AG10803 (cell line): ENCODE measurements at places on chromosomes 11 and 22.

- peak; percentile 65 for DNase-seq
Measured at GRCh38 chr11:100855466-100856067, 168.5 kb downstream of the ARHGAP42 start.

DNA sequence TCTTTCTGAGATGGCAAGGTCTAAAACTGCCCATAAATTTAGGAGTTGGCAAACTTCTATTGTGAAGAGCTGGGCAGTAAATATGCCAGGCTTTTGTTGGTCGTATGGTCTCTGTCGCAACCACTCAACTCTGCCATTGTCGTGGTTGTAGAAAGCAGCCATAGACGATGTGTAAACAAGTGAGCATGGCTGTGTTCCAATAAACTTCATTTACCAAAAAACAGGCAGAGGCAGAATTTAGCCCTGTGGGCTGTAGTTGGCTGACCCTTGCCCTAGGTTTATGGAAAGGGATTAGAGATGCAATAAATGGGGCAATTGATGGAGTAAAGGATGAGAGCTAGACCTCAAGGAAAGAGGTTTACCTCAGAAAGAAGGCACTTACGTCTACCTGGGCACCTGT is 17.6 kb downstream of the YPEL4 start:
- no peak for DNase-seq

GRCh38 chr11:62882431-62882749 is 1.7 kb downstream of the SLC3A2 start:
- no peak for DNase-seq

DNA sequence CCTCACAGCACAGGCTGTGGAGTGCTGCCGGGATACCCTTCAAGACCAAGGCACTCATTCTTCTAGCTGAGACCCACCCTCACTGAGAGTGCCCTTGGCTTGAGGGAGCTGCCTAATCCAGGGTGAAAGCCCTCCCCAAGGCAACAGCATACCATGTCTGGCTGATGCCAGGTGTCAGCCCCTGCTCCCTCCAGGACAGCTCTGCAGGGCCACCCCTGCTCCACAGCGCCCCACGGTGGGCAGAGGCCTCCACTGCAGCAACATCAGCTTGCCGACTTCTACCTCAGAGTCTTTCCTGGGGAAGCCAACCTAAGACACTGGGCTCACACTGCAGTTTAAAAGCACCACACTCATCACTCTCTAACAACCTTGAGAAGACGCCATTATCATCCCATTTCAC is 29.0 kb downstream of the TTLL1 start:
- DNase-seq, result no peak

DNA sequence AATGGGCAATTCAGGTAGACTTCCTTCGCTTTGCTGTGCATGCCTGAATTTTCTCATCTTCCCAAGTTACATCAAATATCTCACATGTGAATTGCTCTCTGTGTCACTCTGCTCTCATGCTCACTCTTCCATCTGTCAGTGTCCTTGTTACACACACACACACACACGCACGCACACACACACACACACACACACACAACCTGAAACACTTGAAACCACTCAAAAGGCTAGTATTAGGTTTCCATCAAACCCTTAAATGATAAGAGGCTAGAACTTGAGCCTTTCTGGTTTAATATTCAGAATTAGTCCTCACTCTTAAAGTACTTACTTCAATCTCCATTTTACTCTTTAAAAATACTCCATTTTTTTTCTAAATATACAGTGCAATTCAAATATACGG is 282.4 kb downstream of the C11orf87 start:
- no peak for DNase-seq

GRCh38 chr22:22925805-22926369 is 38.3 kb downstream of the IGLL5 start:
- no peak for DNase-seq

GRCh38 chr11:32893093-32893342 is 407 bp downstream of the QSER1 start:
- no peak for DNase-seq

GRCh38 chr11:64659417-64660144 is 63.4 kb downstream of the NRXN2 start:
- peak; percentile 96 for DNase-seq

DNA sequence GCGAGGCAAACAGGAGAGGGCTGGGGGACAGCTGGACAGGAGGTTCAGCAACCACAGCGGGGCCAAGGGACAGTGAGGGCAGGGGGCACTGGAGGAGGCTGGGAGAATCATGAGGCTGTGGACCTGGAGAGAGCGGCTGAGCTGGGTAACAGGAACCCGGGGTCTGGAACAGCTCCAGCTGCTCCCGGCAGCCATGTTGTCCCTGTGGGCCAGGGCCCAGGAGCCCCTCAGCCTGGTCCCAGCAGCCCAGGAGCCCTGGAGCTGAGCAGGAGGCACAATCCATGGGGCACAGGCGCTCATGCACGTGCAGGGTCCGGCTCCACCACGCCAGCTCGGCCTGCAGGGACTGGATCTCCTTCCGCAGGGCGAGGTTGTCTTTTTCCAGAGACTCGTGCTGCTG is 7.4 kb downstream of the BATF2 start:
- no peak for DNase-seq

DNA sequence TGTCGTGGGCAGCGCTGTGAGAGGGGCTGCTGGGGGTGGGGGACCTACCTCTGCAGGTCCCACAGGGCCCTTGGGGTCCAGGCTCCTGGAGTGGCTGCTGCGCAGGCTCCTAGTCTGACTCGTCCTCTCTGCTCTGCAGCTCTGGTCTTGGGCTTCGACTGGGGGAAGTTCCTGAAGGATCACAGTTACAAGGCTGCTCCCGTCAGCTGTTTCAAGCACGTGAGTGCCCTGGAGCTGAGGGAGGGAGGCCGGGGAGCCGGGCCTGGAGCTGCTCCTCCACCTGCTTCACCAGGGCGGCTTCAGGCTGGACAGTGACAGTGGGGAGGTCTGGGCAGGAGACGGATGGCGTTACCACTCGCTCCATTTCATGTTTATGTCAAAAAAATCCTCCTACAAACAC is 11.9 kb downstream of the L3MBTL2 start:
- no peak for DNase-seq

- DNase-seq, result peak; percentile 77
Measured at GRCh38 chr11:94602430-94603372, 35.5 kb downstream of the PIWIL4 start.

DNA sequence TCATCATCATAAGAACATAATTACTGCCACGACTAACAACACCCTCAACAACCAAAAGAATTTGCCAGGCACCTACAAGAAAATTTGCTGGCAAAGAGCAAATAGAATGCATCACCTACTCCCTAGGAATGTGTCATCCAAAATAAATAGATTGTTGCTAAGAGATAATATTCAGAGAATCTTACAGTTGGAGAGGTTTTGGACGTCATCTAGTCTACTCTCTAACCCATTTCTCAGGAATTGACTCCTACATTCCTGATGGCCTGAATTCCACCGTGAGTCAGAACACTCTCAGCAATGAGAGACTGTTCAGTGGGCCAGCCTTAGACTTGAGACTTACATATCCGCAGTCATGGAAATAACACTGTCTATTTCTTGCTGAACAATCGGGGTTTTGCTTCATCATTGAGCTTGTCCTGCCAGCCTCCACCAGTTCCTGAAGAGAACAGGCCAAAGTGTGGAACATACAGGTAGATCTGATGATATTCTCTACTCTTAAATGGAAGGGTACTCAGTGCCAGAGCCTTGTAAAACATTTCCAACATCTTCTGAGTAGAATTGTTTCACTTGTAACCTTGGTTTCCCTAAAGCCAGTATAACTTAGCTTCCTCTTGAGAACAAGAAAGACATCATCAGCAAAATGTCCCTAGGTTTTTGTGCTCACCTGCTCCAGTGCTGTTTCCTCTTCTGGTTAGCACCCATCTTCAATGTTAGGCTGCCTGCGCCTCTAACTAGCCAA is 8.3 kb downstream of the KIRREL3 start:
- DNase-seq, result peak; percentile 100

- no peak for DNase-seq
Measured at GRCh38 chr11:96287822-96288439, 55.1 kb downstream of the MAML2 start.

- DNase-seq, result no peak
Measured at GRCh38 chr11:69003301-69003865, 9.7 kb downstream of the MRGPRF start.

GRCh38 chr22:50173311-50173982 is 2.9 kb downstream of the PANX2 start:
- DNase-seq, result no peak

DNA sequence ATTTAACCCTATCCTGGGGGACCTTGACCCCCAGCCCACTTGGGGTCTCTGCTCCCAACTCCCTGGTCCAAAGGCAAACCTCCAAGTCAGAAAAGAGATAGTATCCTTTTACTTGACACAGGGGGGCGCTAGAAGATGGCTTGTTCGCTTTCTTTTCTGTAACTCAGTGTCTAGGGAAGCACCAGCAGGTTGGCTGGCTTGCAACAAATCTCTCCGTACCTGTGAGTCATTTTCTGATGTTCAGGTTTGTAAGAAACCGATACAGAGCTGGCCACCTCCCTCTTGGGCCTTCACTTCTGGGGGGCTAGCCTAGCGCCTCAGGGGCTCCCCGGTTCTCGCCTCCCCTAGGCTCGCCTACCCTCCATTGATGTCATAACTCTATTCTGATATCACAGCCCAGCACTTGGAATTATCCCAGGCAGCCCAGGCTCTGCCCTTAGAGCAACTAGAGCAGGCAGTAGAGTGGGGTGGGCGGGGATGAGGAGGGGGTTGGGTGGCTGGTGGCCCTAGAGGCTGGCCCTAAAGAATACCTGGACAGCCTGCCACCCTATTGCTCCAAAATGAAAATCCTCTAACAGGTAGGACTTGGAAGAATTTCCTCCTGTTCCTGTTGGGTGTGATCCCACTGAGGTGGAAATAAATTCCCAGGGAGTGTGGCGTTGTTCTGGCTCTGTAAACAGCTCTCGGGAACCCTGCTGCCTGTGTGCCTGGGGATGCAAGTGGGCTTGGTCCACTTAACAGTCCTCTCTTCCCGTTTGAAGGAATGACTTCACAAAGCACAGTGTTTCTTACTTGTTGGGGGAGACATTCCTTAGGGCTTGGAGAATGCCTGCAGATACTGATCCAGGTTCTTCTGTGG is 69.4 kb downstream of the OSBP2 start:
- peak; percentile 80 for DNase-seq

- DNase-seq, result peak; percentile 61
Measured at GRCh38 chr11:112255067-112255720, 5.5 kb downstream of the PLET1 start.

- peak; percentile 31 for DNase-seq
Measured at GRCh38 chr11:47248304-47248663, 330 bp downstream of the ACP2 start.
